ENCODE measurements at places on chromosomes 11 and 22. TPM values are rescaled to one million over a fixed set of nuclear protein-coding genes. Genes with fewer than 3 reads are reported as not detected.

- H3K27me3 ChIP-seq = no peaks in the 10 kb centered on the region
- no peak for DNase-seq
- no peaks in the 10 kb centered on the region for H3K36me3 ChIP-seq
- H3K4me1 ChIP-seq = no peaks in the 10 kb centered on the region
- H3K27ac ChIP-seq = no peak overlapping the region
These were observed 546.2 kb downstream of the NTM start for GRCh38 chr11:131916638-131917037.

GRCh38 chr11:22276535-22276934, 61.6 kb upstream of the SLC17A6 start:
- no peak overlapping the region for H3K27ac ChIP-seq
- no peak overlapping the region for H3K4me3 ChIP-seq
- H3K36me3 ChIP-seq = no peaks in the 10 kb centered on the region
- DNase-seq = no peak
- H3K27me3 ChIP-seq = no peaks in the 10 kb centered on the region

GRCh38 chr11:130077671-130078070, 8.0 kb downstream of the APLP2 start:
- no peaks in the 10 kb centered on the region for H3K27me3 ChIP-seq
- H3K4me3 ChIP-seq = no peak overlapping the region
- no peak for DNase-seq
- H3K4me1 ChIP-seq = peaks cover under 1% of the 10 kb centered on the region

GRCh38 chr11:128625326-128625725, 38.0 kb upstream of the ETS1 start:
- H3K27ac ChIP-seq = no peak overlapping the region
- no peak for DNase-seq
- H3K4me3 ChIP-seq = no peak overlapping the region
- H3K27me3 ChIP-seq = no peaks in the 10 kb centered on the region
- H3K4me1 ChIP-seq = peaks cover 16% of the 10 kb centered on the region

- H3K27ac ChIP-seq = no peak overlapping the region
- H3K27me3 ChIP-seq = no peaks in the 10 kb centered on the region
- peaks cover 10% of the 10 kb centered on the region for H3K4me1 ChIP-seq
- DNase-seq = no peak
These were observed 95.3 kb downstream of the ST3GAL4 start for GRCh38 chr11:126450806-126451205.

OR2AG1 gene
- total RNA-seq = not detected

- H3K27ac ChIP-seq = no peak overlapping the region
- H3K27me3 ChIP-seq = no peaks in the 10 kb centered on the region
- no peaks in the 10 kb centered on the region for H3K36me3 ChIP-seq
- no peak overlapping the region for H3K4me3 ChIP-seq
These were observed 44.2 kb downstream of the MTNR1B start for GRCh38 chr11:93013646-93014045.
